ENCODE measurements at places on chromosomes 1 and 21.

- no peak for DNase-seq
Measured at GRCh38 chr1:26771643-26772321, 16.0 kb upstream of the PIGV start.

DNA sequence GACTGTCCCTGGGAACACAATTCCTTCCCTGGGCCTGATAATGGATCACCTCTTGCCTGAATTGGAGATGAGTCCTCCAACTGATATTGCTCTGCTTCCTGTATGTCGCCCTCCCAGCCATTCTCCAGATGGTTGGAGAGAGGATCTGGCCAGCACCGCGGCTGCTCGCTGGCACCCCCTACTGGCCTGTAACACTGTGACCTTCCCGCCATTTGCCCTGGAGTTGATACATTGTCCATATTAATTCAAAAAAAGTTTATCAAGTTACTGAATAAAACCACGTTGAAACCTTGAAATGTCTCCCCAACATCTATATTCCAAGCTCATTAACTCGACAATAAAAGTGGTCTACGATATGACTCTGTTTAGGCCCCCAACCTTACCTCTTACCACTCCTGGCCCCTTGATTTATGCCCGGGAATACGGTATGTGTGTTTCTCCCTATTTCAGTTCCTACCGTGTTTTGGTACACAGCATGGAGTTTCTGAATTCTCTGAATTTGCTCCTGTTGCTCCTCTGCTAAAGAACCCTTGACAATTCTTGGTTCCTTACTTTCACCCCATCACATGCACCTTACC is 241.8 kb upstream of the KIAA0040 start:
- no peak for DNase-seq

DNA sequence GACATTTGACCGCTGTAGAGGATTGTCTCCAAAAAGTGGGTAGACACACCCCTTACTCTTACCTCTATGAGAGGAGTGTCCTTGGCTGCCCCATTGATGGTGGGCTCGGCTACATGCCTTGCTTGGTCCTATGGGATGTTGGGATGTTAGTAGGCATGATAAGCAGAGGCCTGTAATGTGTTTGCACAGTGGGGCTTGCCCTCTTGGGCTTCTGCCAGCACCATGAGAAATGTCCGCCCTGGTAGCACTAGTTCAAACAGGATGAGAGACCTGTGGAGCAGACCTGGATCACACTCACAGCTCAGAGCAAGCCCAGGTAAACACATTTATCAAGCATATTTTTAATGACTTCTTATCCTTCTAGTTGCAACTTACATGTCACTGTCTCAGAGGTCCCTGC is 54.2 kb downstream of the SH3GLB1 start:
- peak; percentile 6 for DNase-seq

GRCh38 chr1:48988633-48989197 is 212.0 kb upstream of the BEND5 start:
- DNase-seq = no peak

- DNase-seq = no peak
Measured at GRCh38 chr1:37545019-37545418, 9.1 kb downstream of the SNIP1 start.

DNA sequence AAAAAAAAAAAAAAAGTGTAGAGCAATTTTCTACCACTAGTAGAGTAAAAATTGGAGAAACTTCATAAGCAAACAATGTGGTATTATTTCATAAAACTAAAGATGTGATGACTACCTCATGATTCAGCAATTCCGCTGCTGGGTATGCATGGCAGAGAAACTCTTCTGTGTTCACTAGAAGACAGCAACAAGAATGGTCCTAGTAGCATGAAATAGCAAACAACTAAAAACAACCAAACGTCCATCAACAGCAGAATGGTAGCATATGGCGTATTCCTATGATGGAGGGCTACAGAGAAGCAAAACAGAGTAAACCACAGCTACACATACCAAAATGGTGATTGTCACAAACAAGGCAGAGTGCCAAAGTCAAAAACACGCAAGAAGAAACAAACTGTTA is 18.9 kb downstream of the HTR1D start:
- no peak for DNase-seq

DNA sequence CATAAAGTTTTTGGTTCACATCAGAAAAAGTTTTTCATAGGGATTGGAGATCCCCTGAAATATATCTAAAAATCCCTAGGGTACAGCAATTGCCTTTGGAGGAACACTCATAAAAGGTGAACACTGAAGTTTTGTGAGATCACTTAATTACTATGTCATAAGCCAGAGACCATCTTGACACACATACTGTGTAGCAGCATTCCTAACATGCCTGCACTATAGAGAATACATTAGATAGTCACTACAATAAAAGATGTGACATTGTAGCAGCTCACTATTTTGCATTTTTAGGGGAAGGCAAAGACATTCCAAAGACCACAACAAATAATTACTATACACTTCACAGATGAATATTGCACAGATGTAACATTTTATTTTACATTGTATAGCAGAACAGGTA is 779.9 kb downstream of the KCNT2 start:
- DNase-seq = no peak

DNA sequence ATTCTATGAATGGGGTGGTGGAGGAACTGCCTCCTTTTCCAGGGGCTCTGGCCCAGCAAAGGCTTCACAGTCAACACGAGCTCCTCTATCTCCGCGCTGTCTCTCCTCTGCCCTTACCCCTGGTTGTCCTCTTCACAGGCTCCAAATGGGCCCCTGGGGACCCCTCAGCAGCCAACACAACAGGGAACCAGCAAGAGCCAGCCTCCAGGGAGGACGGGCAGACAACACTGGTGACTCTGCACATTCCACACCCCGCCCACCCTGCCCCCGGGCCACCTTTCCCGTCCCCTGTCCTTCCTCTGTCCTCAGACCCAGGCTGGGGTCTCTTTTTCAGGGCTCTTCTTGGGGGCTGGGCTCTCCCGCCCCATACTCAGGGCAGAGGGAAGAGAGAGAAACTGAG is 17.5 kb upstream of the ETV3 start:
- no peak for DNase-seq

GRCh38 chr1:8754993-8755392 is 62.4 kb downstream of the RERE start:
- DNase-seq = no peak

GRCh38 chr1:206143537-206144172 is 26.5 kb upstream of the AVPR1B start:
- no peak for DNase-seq

DNA sequence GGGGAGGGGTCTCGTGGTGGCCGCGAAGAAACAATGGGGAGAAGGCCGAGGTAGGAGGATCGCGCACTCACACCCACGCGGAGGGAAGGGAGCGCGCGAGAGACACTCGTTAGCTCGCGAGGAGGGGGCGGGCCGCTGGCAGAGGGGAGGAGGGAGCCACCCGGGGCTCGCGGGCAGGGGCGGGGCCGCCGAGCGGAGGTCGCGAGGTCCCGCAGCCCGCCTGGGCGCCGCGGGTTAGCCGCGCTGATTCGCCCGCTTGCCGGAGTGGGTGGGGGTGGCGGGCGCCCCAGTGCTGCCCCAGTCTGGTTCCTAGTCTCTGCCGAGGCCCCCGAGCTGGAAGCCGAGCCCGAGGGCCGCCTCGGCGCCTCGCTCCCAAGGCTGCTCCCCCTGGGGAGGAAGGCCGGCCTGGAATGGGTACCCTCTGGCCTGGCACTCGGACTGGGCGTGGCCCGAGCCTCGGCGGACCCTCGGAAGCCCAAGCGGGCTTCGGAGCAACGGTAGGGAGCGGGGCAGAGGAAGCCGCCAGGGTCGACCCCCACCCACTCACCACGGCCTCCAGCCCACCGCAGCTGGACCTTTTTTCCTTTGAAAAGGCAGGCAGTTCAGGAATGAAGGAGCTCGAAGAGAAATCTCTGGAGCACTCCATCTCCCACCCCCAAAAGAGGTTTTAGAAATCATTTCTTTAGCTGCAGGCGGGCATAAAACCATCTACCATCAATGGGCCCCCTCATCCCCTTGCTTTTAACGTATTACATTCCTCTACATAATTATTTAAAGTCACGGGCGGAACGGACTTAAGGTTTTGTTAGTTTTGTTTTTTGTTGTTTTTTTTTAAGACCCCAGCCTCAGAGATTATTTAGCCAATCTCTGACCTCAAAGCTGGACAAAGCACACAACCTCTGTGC is 722 bp upstream of the TUT4 start:
- DNase-seq = peak; percentile 82

- no peak for DNase-seq
Measured at GRCh38 chr1:84540759-84541158, 33.5 kb downstream of the CTBS start.

- no peak for DNase-seq
Measured at GRCh38 chr1:43882763-43883162, 50.8 kb upstream of the ARTN start.

DNA sequence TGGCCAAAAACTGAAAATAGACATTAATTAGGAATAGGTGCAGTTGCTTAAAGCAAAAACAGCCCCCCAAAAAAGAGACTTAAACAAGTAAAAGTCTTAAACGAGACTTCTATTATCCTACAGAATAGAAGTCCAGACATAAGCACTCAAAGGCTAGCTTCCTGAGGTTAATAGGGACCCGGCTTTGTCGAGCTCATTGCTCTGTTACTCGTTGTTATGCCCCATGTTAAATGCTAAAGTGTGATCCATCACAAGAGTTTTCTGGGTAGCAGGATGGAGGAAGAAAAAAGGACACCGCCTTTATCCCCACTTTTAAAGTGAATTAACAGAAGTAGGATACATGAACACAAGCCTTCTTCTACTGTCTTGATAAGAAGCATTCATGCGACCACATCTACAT is 10.6 kb downstream of the CD1D start:
- no peak for DNase-seq

- no peak for DNase-seq
Measured at GRCh38 chr1:228833911-228834688, 98.8 kb downstream of the RHOU start.

DNA sequence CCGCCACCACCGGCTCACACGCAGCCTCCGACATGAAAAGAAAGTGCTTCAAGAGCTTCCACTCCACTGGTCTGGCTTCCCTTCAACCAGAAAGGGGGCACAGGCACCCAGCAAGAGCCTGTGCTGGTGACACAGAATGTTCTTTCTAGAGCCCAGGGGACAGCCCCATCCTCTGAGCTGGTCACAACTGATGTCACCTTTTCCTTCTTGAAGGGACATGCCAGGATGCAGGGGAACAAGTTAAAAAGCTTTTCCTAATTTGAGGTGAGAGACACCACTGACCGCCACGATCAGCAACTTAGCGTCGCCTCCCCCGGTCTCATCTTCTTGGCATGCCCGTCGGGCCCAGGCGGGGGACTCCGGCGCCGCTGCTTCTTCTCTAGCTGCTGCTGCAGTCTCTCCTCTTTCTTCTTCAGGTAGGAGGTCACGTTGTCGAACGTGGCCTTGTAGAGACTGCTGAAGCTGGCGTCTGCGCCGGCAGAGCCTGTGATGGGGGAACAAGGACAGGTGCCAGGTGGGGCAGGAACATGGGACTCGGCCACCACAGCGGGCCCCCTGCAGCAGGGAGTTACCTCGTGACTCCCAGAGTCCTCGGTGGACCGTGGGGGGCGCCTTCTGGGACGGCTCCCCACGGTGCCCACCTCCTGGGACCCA is 29.5 kb downstream of the WDR4 start:
- DNase-seq = no peak

GRCh38 chr1:238346340-238346739 is 455.6 kb upstream of the ZP4 start:
- no peak for DNase-seq

GRCh38 chr1:43444836-43445235 is 8.9 kb downstream of the HYI start:
- no peak for DNase-seq

DNA sequence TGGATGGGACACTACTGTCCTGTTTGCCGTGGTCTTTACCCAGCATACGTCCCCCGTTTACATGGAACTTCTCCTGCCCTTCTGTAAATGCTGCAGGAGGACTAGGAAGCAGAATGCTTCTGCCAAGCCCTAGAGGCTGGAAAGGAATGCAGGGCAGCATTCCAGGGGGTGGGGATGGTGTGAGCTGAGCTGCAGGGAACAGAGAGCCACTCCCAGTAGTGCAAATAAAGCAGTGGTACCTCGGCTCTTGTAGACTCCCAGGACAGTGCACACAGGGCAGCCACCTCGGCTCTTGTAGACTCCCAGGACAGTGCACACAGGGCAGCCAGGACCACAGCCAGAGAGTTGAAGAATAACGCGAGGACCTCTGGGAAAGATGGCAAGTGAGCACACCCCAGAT is 35.4 kb downstream of the PTPRU start:
- no peak for DNase-seq

GRCh38 chr21:41610042-41610839 is 102.3 kb upstream of the TMPRSS2 start:
- peak; percentile 36 for DNase-seq

DNA sequence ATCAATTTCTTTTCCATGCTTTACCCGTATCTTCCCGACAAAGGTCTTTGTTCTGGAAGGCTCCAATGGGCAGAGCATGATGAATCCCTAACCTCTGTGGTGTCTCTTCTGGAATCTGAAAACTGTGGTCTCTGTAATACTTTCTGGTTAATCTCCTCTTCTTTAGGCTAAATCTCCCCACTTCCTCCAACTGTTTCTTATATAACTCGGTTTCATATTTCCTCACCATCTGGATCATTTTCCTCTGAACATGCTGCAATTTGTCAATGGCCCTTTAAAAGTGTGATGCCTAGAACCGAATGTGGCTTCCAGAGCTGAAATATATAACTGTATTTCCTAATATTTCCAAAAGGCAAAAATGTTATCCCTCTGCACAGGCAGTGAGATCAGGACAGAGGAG is 66.1 kb downstream of the ALG14 start:
- DNase-seq = no peak

DNA sequence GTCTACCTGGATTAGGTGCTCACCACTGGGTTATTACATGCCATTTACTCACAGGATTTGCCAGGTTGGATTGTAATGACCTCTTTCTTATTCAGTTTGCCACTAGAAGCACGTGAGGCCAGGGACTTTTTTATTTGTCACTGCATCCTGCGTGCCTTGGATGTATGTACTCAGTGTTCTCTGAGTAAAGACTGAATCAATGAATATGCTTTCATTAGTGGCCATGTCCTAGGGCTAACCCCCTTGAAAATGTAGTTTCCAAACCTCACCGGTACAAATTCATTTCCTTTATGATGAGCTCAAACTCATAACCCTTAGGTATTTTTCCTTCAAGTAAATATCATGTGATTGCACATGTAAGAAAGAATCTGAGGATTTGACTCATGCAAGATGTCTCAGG is 1.3 kb upstream of the ZP4 start:
- no peak for DNase-seq

DNA sequence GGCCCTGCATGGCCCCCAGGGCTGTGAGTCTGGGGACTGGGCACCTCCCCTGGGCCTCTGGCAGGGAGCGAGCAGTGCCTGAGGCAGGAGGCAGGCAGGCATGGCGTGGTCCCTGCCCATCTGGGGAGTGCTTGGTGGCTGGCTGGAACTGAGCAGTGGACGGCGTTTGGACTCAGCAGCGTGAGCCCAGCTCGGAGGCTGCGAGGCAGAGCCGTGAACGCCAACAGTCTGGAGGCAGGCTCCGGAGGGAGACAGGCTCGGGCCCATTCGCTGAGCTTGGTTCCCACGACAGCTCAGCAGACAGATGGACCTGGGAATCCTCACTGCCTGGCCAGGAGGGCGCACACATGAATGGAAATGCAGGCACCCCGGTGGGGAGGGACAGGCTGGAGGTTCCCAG is 160.7 kb upstream of the POU3F1 start:
- no peak for DNase-seq

All from NCI-H1930 (cell line).